ENCODE measurements at places on chromosomes 3 and 15.
A peak's percentile ranks its signal among the peaks of the same experiment; 100 is the strongest.

GRCh38 chr3:122063908-122064307, 8.7 kb downstream of the CD86 start:
- DNase-seq, result no peak

DNA sequence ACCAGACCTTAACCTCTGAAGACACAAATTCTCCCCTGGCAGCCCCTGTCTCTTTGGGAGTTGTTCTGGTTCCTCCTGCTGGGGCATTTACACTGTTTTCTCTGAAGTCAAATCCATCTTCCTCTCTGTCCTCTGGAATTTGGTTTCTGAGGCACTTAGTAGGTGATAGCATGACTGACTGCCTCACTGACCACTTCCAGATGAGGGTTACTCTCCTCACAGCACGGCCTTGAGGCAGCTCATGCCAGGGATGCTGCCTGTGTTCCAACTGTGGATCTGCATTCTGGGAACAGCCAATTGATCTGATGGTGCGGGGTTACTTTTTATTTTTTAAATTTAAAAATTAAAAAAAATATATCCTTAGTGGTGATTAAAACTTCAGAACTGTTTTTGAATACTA, 140.9 kb upstream of the ROPN1 start:
- DNase-seq, result no peak

GRCh38 chr3:116140100-116140689, 305.1 kb downstream of the LSAMP start:
- no peak for DNase-seq

- DNase-seq, result no peak
These were observed 135.4 kb upstream of the LINGO1 start for GRCh38 chr15:77768107-77768506.

- no peak for DNase-seq
These were observed 567.7 kb downstream of the NAALADL2 start for GRCh38 chr3:175426805-175427204.

DNA sequence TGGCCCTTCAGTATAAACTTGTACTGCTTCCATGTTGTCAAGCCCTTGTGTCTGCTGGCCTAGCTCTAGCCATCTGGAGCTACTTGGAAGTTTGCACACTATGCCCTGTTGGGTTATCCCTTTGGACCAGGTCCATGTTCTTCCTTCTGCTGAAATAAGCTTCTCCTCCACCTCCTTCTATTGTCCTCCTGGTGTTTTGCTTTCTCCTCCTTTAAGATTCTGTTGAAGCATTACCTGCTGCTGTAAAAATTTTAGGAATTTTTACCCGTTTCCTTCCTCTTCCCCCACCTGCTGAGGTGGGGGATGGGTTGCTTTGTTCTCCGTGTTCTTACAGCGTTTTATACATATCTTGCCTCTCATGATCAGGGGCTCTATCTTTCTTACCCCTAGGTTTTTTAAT, 51.7 kb downstream of the SH3GL3 start:
- DNase-seq, result no peak

DNA sequence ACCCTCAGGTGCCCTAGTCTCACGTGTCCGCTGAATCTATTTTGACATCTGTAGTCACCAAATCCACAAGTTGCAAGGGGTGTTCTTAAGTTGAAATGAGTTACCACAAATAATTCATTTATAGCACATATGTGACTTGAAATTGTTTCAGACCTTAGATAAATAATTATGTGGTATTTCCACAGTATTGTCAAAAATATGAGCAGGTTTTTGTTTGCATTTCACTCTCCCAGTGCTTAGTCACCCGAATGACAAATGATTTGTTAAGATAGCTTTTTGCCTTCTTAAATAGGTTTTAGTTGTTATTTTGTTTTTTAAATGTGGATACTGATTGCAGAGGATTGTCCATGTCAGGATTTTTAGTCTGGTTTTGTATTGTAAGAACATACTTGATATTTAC, 2.6 kb downstream of the MFSD1 start:
- no peak for DNase-seq

GRCh38 chr3:187963677-187964385, 190.1 kb upstream of the LPP start:
- peak; percentile 44 for DNase-seq

GRCh38 chr15:84034578-84035398, 200.8 kb upstream of the GOLGA6L4 start:
- no peak for DNase-seq

DNA sequence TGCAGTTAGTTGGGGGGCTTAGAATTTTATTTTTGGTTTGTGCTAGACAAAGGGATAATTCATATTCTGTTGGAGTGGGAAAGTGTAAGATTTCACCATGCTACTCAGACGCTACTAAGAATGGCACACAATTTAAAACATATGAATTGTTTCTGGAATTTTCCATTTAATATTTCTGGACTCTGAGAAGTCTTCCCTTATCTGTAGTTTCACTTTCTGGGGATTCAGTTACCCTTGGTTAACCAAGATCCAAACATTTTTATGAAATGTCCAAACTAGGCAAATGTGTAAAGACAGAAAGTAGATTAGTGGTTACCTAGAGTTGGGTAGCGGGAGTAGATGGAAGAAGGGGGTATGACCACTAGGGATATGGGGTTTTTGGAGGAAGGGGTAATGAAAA, 53.1 kb downstream of the TCF12 start:
- no peak for DNase-seq
